ENCODE measurements at places on chromosomes 3 and 15.

DNA sequence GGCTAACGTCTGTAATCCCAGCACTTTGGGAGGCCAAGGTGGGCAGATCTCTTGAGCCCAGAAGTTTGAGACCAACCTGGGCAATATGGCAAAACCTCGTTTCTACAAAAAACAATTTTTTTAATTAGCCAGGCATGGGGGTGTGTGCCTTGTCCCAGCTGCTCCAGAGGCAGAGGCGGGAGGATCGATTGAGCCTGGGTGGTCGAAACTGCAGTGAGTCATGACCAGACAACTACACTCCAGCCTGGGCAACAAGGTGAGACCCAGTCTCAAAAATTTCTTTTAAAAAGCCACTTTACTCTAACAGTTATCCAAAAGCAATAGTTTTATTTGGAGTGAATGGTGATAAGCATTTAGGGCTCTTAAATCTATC is 12.5 kb downstream of the TRIM59 start:
- H3K27ac ChIP-seq: peak overlapping the region; percentile 93
- H3K4me3 ChIP-seq: no peak overlapping the region
- H3K36me3 ChIP-seq: no peaks in the 10 kb centered on the region
- no peak for DNase-seq
- peaks cover 18% of the 10 kb centered on the region for H3K4me1 ChIP-seq

GRCh38 chr3:150141790-150142326 is 171.2 kb upstream of the PFN2 start:
- H3K27me3 ChIP-seq: peaks cover 20% of the 10 kb centered on the region
- H3K4me3 ChIP-seq: no peak overlapping the region
- H3K4me1 ChIP-seq: no peaks in the 10 kb centered on the region

- no peaks in the 10 kb centered on the region for H3K36me3 ChIP-seq
- H3K27me3 ChIP-seq: peaks cover 26% of the 10 kb centered on the region
- H3K27ac ChIP-seq: no peak overlapping the region
- H3K4me1 ChIP-seq: no peaks in the 10 kb centered on the region
Observed at GRCh38 chr15:86347245-86347644, 267.6 kb downstream of the AGBL1 start.

- H3K36me3 ChIP-seq: no peaks in the 10 kb centered on the region
- no peak for DNase-seq
- no peaks in the 10 kb centered on the region for H3K4me1 ChIP-seq
- H3K27me3 ChIP-seq: peaks cover 26% of the 10 kb centered on the region
- no peak overlapping the region for H3K27ac ChIP-seq
Observed at GRCh38 chr15:32747921-32748342, 30.1 kb downstream of the GREM1 start.

DNA sequence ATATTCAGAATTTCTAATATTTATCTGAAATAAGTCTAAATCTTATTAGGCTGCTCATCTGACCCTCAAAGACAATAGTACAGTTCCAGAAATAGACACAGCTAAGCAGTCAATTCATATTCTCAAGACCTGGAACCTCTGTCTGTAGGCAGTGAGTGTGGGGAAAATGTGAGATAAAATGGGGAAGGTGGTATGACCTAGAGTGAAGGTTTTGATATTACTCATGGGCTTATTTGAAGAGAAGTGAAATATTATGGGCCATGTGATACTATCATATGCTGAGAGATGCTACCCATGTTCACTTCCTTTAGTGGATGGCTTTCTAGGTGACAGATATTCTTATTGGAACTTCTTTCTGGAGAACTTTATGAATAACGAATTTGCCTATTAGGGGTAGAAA is 33.5 kb downstream of the TGFBR2 start:
- peaks cover 72% of the 10 kb centered on the region for H3K4me1 ChIP-seq
- peak overlapping the region; percentile 7 for H3K4me3 ChIP-seq
- no peak for DNase-seq
- H3K36me3 ChIP-seq: no peaks in the 10 kb centered on the region

DNA sequence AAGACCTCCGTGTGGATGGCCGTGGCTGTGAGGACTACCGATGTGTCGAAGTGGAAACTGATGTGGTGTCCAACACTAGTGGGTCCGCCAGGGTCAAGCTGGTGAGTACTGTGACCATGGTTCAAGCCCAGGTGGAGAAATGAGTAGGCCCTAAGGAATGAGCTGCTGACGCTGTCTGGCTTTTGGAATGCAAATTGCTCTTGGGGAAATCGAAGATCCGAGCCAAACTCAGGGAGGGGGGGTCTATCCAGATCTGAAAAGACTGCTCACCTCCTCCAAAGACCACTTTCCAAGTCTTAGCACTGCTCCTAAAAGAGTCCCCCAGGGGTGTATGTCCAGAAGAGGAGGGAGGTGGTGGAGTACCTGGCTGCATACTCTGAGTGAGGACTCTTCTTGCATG is 13.1 kb downstream of the EXOSC7 start:
- no peak for DNase-seq
- no peaks in the 10 kb centered on the region for H3K27me3 ChIP-seq
- peaks cover 46% of the 10 kb centered on the region for H3K4me1 ChIP-seq
- peak overlapping the region; percentile 43 for H3K27ac ChIP-seq
- peaks cover 2% of the 10 kb centered on the region for H3K36me3 ChIP-seq

GRCh38 chr15:39365873-39366272 is 215.0 kb upstream of the THBS1 start:
- H3K27ac ChIP-seq: no peak overlapping the region
- peaks cover 3% of the 10 kb centered on the region for H3K36me3 ChIP-seq
- no peaks in the 10 kb centered on the region for H3K4me1 ChIP-seq
- no peak for DNase-seq
- no peak overlapping the region for H3K4me3 ChIP-seq

GRCh38 chr3:150145659-150146058 is 175.0 kb upstream of the PFN2 start:
- peaks cover 42% of the 10 kb centered on the region for H3K27me3 ChIP-seq
- no peaks in the 10 kb centered on the region for H3K4me1 ChIP-seq
- H3K36me3 ChIP-seq: no peaks in the 10 kb centered on the region
- H3K27ac ChIP-seq: no peak overlapping the region
- no peak overlapping the region for H3K4me3 ChIP-seq
- DNase-seq: no peak

DNA sequence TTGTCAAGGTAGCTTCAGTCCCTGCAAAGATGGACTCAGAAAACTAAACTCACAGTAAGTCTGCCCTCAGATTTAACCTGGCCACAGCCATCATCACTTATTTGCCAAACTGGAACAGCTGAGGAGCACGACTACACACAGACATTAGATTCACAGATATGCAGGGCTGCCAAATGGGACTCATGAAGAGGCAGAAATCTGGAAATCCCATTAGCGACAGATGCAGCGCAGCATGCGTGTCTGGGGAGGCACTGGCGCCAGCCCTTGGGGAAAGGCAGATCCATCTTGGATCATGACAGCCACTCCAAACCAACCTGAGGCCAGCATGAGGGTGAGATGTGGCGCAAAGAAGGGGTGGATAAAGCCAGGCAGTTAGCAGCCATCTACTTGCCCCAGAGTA is 160.7 kb upstream of the TSC22D2 start:
- peaks cover 77% of the 10 kb centered on the region for H3K27me3 ChIP-seq
- no peak overlapping the region for H3K27ac ChIP-seq
- no peaks in the 10 kb centered on the region for H3K4me1 ChIP-seq
- H3K36me3 ChIP-seq: peaks cover 3% of the 10 kb centered on the region

- no peaks in the 10 kb centered on the region for H3K27me3 ChIP-seq
- peak overlapping the region; percentile 5 for H3K27ac ChIP-seq
- DNase-seq: no peak
- H3K4me3 ChIP-seq: peak overlapping the region; percentile 55
Observed at GRCh38 chr3:27591312-27592210, 107.4 kb upstream of the SLC4A7 start.

DNA sequence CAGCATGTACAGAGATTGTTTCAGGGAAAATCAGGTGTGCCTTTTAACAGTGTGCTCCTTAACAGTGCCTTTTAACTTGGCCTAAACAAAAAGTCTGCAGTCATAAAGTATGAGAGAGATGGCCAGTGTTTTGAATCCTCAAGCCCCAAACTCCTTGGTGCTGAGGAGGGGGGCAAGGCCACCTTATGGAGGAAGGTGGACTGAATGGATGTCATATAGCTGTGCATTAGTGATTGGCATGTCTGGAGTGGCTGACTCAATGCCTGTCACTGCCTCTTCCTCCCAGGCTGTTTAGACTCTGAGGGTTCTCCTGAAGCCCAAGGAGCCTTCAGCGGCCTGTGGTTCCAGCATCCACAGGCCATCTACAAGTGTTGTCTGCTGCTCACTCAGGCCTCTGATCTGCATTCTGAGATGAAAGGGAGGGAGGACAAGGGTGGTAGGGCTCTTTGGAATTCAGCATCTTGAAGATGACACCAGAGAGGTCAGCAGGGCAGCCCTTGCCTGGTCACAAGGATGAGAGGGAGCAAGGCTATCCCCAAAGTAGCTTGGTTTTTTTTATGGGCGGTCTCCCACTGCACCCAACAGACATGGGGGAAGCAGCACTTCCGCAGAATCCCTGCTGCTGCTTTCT is 1.5 kb downstream of the FOXL2NB start:
- no peak overlapping the region for H3K27ac ChIP-seq
- H3K27me3 ChIP-seq: peaks cover 69% of the 10 kb centered on the region
- DNase-seq: no peak

DNA sequence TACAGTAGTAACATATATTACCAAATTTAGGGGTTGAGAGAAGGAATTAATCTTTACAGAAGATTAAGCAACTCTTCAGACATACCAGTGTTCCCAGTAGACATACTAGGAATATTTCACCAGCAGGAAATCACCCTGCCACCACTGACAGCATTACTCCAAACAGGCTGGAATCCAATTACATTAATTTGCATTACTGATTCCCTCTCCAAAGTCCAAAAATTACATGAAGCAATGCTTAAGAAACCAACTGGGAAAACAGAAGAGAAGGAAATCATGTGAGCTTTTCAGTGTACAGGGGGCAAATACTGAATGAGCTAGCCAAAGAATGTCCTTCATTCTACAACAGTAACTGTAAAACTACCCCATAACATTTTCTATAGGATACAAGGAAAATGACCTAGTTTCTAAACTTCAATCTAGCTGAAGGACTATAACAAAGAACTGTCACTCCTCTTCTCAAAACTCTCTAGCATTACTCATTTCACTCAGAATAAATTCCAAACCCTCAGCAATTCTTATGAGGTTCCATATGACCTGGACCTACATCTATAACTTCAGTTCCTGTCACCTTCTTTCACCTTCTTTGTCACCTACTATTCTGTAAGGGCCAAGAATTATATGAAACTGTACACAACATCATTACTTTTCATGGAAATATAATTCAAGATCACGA is 72.7 kb downstream of the INO80 start:
- no peak overlapping the region for H3K27ac ChIP-seq
- H3K4me1 ChIP-seq: peaks cover 6% of the 10 kb centered on the region
- H3K27me3 ChIP-seq: no peaks in the 10 kb centered on the region

GRCh38 chr3:81782585-81782984 is 21.1 kb upstream of the GBE1 start:
- H3K36me3 ChIP-seq: no peaks in the 10 kb centered on the region
- DNase-seq: no peak
- no peaks in the 10 kb centered on the region for H3K4me1 ChIP-seq

GRCh38 chr15:66574596-66574950 is 8.8 kb upstream of the LCTL start:
- no peak for DNase-seq
- no peak overlapping the region for H3K4me3 ChIP-seq
- H3K27ac ChIP-seq: no peak overlapping the region
- H3K4me1 ChIP-seq: no peaks in the 10 kb centered on the region
- H3K27me3 ChIP-seq: no peaks in the 10 kb centered on the region

GRCh38 chr3:11514191-11514821 is 129.4 kb downstream of the VGLL4 start:
- H3K4me1 ChIP-seq: peaks cover 13% of the 10 kb centered on the region
- DNase-seq: no peak
- H3K4me3 ChIP-seq: no peak overlapping the region
- H3K27ac ChIP-seq: no peak overlapping the region

- H3K27ac ChIP-seq: no peak overlapping the region
- H3K27me3 ChIP-seq: peaks cover 20% of the 10 kb centered on the region
- H3K4me3 ChIP-seq: no peak overlapping the region
Observed at GRCh38 chr3:72265256-72266015, 480.5 kb upstream of the PROK2 start.

DNA sequence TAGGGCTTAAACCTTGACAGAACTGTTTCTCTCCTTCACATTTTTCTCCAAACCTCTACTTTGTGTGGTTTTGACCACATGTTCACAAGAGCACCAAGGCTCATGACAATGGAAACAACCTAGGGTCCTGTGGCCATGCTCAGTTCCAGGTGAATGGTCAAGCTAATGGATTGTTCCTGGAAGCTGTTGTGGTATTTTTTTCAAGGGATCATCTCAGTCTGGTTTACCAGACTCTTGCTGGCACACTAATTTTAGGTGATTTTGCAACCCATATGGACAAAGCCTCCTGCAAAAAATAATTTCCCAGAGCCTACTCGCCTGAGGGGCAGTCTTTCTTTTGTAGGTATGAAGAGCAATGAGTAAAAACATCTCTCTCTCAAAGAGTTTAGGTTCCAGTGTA is 67.2 kb downstream of the LSAMP start:
- no peak overlapping the region for H3K27ac ChIP-seq
- H3K36me3 ChIP-seq: no peaks in the 10 kb centered on the region
- DNase-seq: no peak
- H3K4me1 ChIP-seq: no peaks in the 10 kb centered on the region

DNA sequence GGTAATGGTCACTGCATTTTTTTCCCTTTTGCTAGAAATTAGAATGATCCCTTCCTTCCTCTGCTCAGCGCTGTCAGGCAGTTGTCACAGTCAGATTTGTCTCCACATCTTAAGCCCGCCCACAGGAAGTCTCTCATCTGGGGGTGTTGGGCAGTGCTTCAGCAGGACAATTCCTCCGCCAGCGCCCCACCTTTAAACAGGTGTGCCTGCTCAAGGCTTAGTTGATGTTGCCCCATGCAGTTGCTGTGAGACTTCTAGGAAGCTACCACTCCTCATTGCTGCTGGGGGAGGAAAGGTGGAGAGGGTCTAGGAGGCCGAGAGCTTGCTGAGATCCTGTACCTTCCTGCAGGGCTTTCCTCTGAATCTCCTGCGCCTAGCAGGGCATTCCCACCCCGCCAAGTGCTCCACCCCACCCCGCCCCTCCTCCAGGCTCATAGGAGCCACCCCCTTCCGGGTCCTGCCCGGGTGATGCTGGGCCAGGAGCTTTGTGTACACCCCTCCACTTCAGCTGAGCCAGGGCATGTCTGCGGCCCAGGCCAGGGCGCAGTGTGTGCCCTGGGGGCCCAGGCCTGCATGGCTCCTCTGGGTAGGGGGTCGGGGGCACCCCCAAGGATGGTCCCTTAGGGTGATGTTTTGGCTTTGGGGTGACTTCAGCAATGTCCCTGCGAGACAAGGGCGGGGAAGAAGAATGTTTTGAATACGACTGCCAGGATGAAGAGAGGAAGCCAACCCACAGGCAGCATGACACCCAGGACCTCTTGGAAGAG is 68.7 kb downstream of the TRAK1 start:
- DNase-seq: no peak
- H3K27ac ChIP-seq: no peak overlapping the region
- peak overlapping the region; percentile 39 for H3K4me3 ChIP-seq
- no peaks in the 10 kb centered on the region for H3K36me3 ChIP-seq
- H3K27me3 ChIP-seq: no peaks in the 10 kb centered on the region

- peaks cover 20% of the 10 kb centered on the region for H3K4me1 ChIP-seq
- DNase-seq: no peak
- H3K4me3 ChIP-seq: peak overlapping the region; percentile 1
- H3K36me3 ChIP-seq: no peaks in the 10 kb centered on the region
Observed at GRCh38 chr3:172145031-172145686, 105.8 kb downstream of the FNDC3B start.

- no peaks in the 10 kb centered on the region for H3K27me3 ChIP-seq
- H3K4me1 ChIP-seq: no peaks in the 10 kb centered on the region
- DNase-seq: no peak
Observed at GRCh38 chr3:8882642-8883041, 80.6 kb downstream of the RAD18 start.

- no peak overlapping the region for H3K4me3 ChIP-seq
- H3K27me3 ChIP-seq: no peaks in the 10 kb centered on the region
- no peaks in the 10 kb centered on the region for H3K36me3 ChIP-seq
- H3K4me1 ChIP-seq: peaks cover 18% of the 10 kb centered on the region
- H3K27ac ChIP-seq: no peak overlapping the region
Observed at GRCh38 chr15:42612367-42612912, 37.0 kb downstream of the STARD9 start.
